ENCODE measurements at places on chromosomes 11 and 22.

GRCh38 chr11:115806056-115806455, 301.8 kb upstream of the CADM1 start:
- no peak for DNase-seq

- no peak for DNase-seq
Observed at GRCh38 chr11:123645286-123645975, 9.0 kb downstream of the SCN3B start.

- DNase-seq, result no peak
Observed at GRCh38 chr11:73077454-73077853, 64.7 kb downstream of the FCHSD2 start.

GRCh38 chr22:22548317-22548716, 10.7 kb downstream of the PRAME start:
- no peak for DNase-seq

GRCh38 chr11:4643682-4644081, at the start of gene OR51E1:
TSS of gene OR51E1 (plus strand) at chr11:4643982. CDS start at chr11:4652527, 8,545 bp downstream.
- DNase-seq, result no peak

DNA sequence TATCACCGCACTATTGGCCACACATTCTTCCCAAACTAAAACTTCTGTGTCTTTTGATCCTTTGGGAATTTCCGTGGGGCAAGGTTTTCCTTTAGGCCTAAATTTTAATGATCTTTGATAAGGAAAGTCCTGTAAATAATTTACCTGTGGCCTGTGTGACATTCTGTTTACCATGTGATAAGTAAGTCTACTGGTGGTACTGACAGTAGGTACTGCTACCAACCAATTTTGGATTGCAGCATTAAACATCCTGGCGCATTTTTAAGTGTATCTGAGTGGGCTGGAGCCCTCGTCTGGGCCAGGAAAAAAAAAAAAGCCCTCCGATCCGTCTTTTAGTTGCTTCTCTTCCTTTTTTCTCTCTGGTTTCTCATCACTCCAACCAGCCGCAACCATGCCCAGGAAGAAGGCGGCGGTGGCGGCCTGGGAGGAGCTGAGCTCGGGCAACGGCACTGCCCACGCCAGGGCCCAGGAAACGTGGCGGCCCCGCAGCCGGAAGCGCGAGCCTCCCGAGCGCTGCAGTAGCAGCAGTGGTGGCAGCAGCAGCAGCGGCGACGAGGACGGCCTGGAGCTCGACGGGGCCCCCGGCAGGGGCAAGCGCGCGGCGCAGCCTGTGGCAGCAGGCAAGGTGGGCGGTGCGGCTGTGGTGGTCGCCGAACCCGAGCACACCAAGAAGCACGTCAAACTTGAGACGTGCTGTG, 33.6 kb downstream of the ASRGL1 start:
- no peak for DNase-seq

- no peak for DNase-seq
Observed at GRCh38 chr22:28497188-28497587, 182.5 kb downstream of the TTC28 start.

DNA sequence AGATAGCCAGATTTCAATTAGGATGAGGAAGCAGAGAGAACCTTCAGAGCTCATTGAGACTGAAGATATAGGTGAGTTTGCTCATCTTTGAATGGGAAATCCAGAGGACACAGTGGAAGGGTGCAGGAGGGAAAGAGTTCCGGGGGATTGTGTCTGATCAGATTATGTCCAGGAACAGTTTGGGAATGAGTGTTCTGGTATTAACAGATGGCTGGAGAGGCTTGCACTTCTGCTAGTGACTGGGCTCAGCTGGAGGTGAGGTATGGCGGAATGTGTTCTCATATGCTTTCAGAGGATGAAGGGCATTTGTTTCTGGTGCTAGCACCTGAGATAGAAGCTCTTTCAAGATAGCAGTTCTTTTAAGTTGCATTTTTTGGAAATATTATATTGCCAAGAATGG, 27.6 kb downstream of the ALKBH3 start:
- DNase-seq, result no peak

DNA sequence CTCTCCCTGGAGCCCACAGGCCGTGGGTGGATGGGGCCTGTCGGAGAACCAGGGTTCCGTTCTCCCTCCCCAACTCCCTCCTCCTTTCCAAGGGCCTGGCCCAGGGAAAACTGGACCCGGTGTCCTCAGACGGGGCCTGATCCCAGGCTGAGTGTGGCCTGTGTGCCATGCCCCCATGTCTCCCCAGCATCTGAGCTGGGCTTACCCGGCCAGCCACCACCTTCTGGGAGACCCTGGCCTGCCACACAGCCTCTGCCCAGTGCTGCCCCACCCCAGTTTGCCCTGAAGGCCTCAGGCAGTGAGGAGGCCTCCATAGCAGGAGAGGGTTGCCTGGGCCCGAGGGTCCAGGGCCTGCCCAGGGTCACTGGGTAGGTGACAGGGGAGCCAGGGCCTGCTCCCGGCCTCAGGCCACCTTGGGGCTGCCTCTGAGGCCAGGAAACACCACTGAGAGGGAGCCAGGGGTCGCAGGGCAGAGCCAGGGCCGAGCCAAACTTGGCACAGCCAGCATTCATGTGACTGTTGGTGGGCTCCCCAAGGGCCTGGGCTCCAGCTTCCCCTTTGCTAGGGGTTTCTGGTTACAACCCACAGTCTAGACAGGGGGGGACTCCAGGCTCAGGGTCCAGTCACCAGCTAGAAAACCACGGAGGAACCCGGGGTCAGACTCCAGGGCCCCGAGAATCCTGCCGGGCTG, 590 bp upstream of the IFITM10 start:
- DNase-seq, result no peak

DNA sequence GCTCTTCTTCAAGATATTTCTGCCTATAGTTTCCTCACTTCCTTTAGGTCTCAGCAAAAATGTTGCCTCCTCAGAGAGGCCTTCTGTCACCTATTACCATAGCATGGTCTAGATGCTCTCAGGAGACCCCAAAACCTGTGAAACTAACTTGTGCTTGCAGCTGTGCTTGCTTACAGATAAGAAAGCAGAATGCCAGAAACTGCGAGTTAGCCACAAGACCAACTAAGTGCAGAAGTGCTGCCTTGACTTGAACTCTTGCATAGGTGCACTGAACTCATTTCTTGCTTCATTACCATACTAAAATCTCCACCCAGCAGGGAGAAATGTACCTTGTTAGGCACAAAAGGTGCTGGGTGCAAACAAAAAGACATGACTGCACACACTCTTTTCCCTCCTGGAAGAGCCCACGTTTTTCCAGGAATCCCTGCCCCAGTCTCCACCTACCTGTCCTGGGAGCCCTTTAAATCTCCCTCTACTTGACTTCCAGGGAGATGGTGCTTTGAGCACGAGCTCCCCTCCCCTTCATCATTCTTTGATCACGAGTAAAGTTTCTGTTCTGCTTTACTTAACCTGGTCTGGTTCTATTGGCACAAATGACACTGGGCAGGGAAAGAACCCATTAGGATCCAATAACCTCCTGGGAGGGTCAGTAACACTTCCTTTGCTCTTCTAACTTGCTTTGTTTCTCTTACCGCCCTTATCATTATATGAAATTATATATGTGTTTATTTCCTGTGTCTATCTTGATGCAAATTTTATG, 137.7 kb upstream of the DDI1 start:
- no peak for DNase-seq

Data from stimulated activated CD4-positive, alpha-beta T cell treated with anti-CD3 and anti-CD28 coated beads, Interleukin-12 subunit alpha, Interleukin-12 subunit beta, amount 100 ng/mL, for 48 hours (primary cell).